ENCODE measurements at places on chromosomes 4 and X.

- no peak for DNase-seq
These were observed 14.8 kb downstream of the USP38 start for GRCh38 chr4:143199503-143199902.

DNA sequence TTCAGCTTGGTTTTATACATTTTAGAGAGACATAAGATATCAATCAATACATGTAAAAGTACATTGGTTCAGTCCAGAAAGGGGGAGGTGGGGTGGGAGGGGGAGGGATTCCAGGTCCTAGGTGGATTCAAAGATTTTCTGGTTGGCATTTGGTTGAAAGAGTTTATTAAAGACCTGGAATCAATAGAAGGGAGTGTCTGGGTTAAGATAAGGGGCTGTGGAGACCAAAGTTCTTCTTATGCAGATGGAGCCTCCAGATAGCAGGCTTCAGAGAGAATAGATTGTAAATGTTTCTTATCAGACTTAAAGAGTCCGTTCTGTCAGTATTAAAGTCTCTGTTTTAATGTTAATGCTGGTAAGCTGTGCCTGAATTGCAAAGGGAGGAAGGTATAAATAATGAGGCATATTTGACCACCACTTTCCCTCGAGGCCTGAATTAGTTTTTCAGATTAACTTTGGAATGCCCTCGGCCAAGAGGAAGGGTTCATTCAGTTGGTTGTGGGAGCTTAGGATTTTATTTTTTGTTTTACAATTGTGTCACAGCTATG is 169.9 kb downstream of the AASDH start:
- DNase-seq = no peak

GRCh38 chr4:88514557-88515511 is 8.7 kb downstream of the PYURF start:
- no peak for DNase-seq

GRCh38 chrX:38103857-38104812 is 97.8 kb downstream of the SYTL5 start:
- DNase-seq = no peak

GRCh38 chrX:12965131-12965940 is 9.6 kb upstream of the TMSB4X start:
- DNase-seq = no peak

GRCh38 chr4:76214177-76214675 is 602 bp upstream of the SCARB2 start:
- DNase-seq = no peak

DNA sequence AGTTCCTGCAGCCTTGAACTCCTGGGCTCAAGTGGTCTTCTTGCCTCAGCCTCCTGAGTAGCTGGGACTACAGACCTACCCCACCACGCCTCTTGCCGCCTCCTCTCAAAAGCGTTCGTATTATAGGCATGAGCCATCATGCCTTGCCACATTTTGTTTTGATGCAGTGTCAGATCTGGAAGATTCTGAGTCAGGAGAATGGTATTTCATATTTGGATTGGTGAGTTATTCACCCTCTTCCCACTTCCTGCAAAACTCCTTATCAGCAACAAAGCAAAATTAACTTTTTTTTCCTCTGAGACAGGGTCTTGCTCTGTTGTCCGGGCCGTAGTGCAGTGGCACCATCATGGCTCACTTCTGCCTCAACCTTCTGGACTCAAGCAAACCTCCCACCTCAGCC is 29.6 kb downstream of the REST start:
- no peak for DNase-seq

GRCh38 chrX:104376937-104377336 is 122.2 kb upstream of the ESX1 start:
- no peak for DNase-seq

GRCh38 chrX:24761306-24761705 is 67.6 kb downstream of the POLA1 start:
- no peak for DNase-seq

GRCh38 chr4:105348719-105349118 is 125.1 kb downstream of the PPA2 start:
- no peak for DNase-seq

DNA sequence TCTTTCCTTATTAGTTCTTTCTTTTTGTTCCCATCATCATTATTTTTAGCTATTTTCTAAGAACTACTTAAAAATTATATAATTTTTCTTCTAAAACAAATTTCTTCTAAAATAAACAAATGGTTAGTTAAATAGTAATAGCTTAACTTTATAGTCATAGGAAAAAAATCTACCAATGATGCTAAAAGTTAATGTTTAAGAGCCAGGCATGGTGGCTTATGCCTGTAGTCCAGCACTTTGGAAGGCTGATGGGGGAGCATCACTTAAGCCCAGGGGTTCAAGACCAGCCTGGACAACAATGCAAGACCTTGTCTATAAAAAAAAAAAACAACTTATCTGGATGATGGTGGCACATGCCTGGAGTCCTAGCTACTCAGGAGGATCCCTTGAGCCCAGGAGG is 127.1 kb upstream of the ANXA3 start:
- DNase-seq = no peak

GRCh38 chr4:114495471-114495928 is 103.1 kb upstream of the UGT8 start:
- DNase-seq = no peak

DNA sequence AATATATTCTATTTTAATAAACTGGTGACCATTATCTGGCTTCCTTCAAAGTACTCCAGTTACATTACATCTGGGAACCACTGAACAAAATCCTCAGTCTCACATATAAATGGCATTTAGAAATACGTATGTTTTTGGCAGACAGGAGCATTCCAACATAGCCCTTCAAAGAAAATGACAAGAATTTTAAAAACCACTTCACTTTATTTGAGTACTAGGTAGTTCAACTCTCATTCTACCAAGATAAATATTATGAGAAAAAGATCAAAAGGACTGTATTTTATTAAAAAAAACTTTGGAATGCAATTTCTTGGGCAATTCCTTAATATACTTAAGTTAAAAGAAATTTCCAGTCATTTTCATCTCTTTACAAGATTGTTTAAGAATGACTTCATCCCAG is 17.6 kb downstream of the TNIP3 start:
- DNase-seq = no peak

DNA sequence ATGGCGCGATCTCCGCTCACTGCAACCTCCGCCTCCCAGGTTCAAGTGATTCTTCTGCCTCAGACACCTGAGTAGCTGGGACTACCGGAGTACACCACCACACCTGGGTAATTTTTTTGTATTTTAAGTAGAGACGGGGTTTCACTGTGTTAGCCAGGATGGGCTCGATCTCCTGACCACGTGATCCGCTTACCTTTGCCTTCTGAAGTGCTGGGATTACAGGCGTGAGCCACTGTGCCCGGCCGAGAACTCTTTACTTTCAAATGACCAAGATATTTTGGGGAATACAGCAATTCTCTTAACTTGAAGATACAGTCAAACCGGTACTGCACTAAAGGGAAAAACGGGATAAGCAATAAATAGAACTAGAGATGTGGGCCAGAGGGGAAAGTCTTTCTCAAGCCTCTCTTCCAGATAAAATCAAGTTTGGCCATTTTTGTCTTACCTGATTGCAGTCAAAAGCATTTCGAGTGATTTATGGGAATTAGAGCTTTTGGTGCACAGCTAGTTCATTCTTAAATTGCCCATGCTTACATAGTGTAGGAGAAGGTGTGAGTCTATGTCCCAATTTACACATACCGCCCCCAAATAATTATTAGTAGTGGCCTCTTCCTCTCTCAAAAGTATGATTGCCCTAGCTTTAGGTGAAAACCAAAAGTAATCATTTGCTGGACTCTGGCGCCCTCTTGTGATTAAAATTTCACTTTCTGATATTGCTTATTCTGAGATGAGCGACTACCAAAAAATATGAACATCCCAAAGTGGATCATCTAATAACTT is 53.2 kb upstream of the ABCG2 start:
- peak; percentile 24 for DNase-seq

- DNase-seq = no peak
These were observed 110.3 kb upstream of the ZXDB start for GRCh38 chrX:57481514-57481913.

- DNase-seq = no peak
These were observed 109.0 kb downstream of the ANXA3 start for GRCh38 chr4:78660559-78660958.

DNA sequence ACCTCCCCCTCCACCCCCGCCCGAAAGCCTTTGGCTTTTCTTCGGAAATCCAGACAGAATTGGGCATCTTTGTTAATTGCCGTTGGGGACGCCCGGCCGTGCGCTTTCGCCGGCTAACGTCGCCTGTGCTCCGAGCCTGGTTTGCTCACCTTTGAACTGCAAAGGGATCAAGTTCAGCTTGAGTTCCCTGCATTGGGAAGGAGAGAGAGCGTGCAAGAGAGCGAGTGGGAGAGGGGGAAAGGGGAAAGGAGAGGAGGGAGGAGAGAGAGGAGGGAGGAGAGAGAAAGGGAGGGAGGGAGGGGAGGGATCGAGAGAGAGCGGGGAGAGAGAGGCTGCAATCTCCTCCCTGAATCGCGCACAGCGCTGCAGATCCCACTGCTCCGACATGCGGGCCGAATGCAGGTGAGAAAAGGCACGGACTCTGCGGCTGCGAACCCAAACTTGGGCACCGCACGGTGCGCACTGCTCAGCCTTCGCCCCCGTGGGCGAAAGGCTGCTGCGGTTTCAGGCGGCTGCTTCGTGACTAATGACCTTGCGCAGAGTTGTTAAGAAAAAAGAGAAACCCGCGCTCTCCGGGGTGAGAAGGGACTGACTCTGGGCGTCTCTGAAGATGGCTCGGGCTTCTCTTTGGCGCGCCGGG is at the start of gene PCDH7:
TSS of gene PCDH7 (plus strand) at position 349 of the 640 bp plus-strand sequence. CDS start 1,054 bp downstream, outside the sequence.
- no peak for DNase-seq

DNA sequence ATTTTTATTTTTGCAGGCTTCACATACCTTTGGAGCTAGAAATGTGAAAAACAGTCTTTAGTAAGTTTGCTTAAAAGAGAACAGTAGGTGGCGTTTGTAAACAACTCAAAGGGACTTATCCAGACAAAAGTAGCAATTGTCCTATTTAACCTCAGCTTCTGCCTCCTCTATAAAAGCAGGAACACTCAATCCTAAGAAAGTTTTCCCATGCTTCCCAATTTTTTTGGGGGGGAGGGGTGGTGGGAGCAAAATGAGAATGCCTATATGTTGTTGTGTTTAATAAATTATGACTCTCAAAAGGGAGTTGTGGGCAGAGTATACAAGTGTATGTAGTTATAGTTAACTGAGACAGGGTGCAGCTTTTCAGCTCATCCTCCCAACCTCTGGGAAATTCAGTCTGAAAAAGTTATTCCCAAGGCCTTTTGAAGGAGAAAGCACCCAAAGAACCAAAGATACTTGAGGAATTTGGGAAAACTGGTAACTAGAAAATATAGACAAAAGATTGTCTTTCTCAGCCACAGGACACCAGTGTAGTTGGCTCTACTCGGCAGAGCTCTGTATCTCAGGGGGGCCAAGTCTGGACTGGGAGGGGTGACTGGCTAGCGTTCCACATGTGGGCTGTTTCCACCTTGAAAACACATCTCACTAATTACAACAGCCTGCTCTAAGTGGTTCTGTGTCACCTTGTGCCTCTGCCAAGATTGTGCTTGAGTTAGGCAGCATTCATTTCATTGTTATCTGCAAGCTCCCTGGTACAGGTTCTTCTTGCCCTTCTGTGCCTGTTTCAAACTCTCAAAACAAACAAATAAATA is 2.8 kb downstream of the SFRP2 start:
- DNase-seq = no peak

DNA sequence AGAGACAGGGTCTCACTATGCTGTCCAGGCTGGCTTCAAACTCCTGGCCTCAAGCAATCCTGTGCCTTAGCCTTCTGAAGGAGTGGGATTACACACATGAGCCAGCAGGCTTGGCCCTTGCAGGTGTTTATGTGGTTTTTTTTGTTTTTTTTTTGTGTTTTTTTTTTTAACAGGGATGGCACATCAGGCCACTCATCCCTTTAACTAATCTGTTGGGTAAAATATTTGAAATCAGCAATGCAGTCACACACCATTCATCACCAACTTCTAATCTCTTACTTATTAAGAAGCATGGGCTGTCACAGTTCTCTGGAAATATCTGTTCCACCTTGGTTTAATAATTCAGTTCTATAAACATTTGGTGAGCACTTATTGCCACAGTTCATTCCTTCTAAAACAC is 12.3 kb downstream of the CCDC160 start:
- DNase-seq = no peak

GRCh38 chr4:121977251-121978171 is 25.7 kb upstream of the TRPC3 start:
- DNase-seq = peak; percentile 59

GRCh38 chr4:68359508-68359907 is 9.6 kb upstream of the YTHDC1 start:
- DNase-seq = peak; percentile 52

DNA sequence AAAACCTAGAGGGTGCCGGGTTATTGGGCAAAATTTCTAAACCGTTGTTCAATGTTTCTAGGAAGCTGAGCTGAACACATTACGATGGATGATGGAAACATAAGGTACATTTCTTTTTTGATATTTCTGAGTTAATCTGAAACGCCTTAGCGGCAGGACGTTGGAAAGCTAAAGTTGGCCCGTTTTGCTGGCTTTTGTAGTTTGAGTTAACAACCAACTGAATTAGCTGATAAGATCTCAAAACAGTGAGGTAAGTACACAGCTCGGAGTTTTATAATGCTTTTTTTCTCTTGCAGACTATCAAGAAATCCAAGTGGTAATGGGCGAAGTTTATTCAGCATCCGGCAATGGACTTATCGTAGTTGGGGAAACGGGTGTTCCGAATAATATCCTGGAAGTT is 73.5 kb downstream of the PRSS12 start:
- DNase-seq = peak; percentile 43

DNA sequence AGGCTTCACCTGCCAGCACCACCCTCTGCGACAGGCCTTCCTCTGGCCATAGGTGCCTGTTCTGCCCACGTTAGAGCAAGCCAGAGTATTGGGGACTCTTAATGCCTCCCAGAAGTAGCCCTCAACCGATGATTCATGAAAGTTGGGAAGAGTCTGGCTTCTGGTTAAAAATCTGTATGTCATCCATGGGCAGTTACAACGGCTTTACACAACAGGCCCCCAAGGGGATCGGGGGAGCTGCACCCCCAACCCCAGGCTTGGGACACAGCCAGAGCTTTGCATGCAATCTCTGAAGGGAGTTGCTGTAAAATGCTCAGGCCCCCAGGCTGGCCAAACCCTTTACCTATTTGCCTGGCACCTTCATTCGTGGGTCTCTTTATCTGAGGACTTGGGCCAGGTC is 5.4 kb upstream of the CYTL1 start:
- DNase-seq = no peak

DNA sequence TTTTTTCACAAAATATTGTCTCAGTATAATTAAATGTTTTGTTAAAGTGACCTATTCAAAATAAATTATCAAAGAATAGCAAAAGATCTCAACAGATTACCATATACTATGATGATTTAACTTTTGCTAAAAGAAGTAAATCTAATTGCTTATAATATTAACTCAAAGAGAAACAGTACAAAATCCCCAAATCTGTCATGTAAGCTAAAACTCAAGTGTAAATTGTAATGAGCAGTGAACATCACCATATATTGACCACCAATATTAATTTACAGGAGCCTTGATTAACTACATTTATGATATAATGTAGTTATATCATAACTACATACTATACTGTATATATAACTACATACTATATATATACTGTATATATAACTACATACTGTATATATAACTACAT is 174.4 kb downstream of the SLC39A8 start:
- no peak for DNase-seq

Measured in T-helper 2 cell (primary cell).